ENCODE measurements at places on chromosomes 2 and 18.
A peak's percentile ranks its signal among the peaks of the same experiment; 100 is the strongest.

- no peak for DNase-seq
Measured at GRCh38 chr18:27704736-27705361, 472.1 kb downstream of the CDH2 start.

- peak; percentile 52 for DNase-seq
Measured at GRCh38 chr2:191204433-191204832, 40.8 kb upstream of the MYO1B start.

- peak; percentile 9 for DNase-seq
Measured at GRCh38 chr2:62787386-62787785, 81.9 kb downstream of the EHBP1 start.

- DNase-seq, result peak; percentile 69
Measured at GRCh38 chr2:204177977-204178522, 241.5 kb downstream of the ICOS start.

DNA sequence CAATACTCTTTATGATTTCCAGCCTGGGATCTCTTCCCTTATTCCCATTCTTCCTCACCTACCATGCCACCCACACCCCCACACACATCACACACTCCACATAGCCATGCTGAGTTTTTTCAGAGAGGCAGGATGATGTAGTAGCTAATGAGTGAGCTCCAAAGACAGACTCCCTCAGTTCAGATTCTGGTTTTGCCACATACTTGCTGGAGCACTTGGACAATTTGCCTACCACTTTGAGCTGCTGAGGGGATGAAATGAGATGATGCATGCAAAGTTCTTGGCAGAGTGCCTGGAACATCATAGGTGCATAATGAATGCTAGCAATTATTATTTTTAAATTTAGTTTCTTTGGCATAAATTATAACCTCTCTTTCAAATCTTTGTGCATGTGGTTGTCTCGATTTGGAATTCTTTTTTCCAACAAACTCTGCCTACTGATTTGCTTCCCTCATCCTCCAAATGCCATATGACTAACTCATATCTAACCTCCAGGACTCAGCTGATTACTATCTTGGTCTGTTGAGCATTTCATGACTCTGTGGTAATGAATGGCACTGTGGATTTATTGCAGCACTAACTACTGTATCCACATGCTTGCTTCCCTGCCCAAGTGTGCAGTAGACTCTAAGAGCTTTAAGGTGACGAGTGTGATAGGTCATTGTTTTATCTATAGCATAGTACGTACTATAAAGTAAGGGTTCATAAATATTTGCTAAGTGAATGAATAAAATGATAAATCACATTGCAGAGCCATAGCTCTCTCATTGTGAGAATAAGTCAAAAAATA is 99.1 kb downstream of the TACR1 start:
- no peak for DNase-seq

DNA sequence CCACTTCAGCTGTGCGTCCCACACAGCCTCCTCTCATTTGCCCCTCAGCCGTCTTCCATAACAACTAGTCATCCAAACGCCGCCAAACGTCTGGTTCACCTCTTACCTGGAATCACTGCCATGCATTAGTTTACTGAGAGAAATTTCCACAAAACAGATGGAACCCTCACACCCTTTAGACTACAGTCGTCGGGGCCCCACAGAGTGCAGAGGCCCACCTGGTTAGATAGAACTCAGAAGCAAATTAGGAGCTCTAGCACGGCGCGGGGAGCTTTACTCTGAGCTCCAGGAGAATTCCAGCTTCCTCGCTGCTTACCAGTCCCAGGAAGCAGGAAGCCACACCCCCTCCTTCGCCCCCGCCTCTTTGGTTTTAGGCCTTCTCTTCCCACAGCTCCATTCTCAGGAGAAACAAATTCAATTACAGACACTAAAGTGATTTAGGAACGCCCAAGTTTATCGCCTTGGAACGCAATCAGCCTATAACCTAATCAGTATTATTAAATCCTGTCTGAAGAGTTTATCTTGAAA is 9.4 kb downstream of the RNU2-63P start:
- DNase-seq, result no peak

DNA sequence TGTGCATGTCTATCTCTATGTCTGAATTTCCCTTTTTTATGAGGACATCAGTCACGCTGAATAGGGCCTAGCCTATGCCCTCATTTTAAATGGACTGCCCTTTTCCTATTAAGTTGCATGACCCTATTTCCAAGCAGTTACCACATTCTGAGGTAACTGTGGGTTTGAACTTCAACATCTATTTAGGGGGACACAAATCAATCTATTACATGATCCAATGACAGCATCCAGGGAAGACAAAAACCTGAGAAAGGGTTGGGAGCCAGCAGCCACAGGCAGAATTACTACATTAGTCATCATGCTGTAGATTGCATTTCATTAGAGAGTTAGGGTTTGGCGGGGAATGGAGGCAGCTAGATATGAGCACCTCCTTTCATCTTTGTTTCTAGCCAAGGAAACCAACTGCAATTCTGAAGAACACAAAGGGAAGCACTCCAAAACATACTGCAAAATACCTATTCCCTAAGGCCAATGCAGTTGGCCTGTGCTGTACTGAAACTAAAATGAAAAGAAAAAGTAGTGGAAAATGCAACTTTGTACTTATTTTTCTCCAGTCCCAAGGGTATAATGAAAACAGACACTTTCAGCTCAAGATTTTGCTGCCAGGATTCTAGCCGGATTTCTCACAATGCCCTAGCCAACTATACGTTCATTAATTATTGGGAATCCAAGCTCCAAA is 40.4 kb upstream of the C1D start:
- no peak for DNase-seq

GRCh38 chr18:11658019-11658418 is 31.0 kb upstream of the GNAL start:
- no peak for DNase-seq

GRCh38 chr2:75503048-75503607 is 57.6 kb downstream of the EVA1A start:
- no peak for DNase-seq

DNA sequence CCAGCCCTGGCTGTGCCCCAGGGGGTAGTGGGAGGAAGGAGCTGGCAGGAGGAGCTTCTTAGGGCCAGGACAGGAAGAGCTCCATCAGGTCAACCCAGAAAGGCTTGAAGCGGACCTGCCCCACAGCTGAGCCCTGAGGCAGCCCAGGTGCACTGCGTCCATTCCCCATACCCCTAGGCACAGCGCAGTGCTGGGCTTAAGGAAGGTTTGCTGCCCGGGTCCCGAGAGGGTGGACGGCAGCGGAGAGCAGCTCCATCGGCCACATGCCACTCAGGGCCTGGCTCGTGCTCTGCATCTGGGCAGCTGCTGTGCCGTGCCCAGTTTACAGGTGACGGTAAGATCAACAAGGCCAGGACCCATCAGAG is 26.4 kb downstream of the DNMT3A start:
- no peak for DNase-seq

DNA sequence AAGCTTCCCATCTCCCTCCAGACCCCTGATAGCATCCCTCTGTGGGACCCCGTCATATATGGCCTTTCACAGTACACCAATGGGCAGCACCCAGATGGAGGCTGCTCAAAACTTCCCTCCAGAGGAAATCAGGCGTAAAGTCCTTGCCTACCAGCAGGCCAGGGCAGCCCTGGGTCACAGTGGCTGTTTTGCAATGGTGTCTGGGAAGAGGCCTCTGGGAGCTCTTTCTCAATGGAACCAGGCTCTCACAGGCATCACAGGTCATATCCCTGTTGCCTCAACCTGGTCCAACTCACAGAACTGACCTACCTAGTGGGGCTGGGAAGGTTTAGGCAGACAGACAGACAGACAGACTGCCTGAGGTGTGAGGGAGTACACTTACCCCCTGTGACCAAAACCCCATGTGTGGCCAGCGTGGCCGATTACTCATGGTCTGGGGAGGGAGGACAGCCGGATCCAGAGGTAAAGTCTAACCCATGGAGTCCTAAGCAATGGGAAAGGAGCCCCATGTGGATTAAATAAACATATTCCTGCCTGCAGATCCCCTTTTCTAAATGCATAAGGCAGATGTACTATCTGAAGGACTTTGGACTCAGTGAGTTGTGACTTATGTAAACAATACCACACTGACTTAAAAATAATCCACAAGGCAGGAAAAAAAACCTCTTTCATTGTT is 58.2 kb downstream of the BCL2L11 start:
- DNase-seq, result no peak

DNA sequence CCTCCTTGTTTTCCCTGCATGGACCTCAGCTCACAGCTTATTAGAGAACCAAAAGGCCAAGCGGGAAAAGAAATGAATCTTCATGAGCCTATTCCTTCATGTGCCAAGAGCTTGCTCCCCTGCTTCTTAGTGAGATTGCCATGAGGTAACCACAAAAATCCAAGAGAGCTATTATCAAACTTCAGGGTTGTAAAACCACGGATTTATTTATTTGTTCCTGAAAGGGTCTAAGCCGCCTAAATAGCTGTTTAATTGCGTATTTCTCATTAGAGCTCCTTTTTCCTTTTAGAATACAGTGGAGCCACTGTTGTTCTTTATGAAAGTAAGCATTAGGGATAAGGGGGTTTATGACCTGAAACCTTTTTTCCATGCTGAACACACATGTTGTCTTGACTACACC is 58.0 kb downstream of the SRD5A2 start:
- no peak for DNase-seq

GRCh38 chr2:198615972-198616371 is 811.6 kb downstream of the PLCL1 start:
- DNase-seq, result no peak

DNA sequence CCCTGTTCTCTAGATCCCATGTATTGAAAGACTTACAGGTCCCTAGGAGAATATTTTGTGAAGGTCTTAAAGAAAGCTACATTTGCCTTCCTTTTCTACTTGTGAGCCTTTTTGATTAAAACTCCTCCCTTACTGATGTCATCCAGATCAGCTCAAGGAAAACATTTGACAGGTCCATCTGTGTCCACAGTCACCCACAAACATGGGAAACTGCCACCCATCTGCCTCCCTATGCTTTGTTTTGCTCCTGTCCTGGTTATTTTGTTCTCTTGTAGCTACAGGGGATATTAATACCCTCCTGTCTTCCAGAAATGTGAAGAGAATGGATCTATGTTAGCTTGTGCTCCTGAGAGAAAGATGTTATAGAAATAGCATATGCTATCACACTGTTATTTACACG is 203.6 kb upstream of the GALNT5 start:
- DNase-seq, result no peak

DNA sequence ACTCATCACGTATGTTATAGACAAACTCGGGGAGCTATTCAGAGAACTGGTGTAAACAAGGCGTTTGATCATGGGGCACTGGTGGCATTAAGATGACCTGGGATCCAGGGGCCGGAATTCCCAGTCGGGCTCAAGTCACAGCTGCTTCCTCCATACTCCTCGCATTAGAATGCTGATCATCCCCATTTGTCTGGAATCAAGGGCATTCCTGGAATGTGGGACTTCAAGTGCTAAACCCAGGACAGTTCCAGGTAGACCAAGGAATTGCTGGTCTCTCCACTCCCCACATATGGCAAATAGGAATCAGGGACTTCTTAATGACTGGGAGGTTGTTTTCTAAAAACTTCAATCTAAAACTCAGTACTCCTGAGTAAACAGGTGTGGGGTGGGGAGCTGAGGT is 355.7 kb upstream of the RAB6C start:
- no peak for DNase-seq

GRCh38 chr2:231926761-231927565 is 767 bp upstream of the NPPC start:
- no peak for DNase-seq

GRCh38 chr18:29726646-29727045 is 1315.9 kb downstream of the DSC3 start:
- no peak for DNase-seq

DNA sequence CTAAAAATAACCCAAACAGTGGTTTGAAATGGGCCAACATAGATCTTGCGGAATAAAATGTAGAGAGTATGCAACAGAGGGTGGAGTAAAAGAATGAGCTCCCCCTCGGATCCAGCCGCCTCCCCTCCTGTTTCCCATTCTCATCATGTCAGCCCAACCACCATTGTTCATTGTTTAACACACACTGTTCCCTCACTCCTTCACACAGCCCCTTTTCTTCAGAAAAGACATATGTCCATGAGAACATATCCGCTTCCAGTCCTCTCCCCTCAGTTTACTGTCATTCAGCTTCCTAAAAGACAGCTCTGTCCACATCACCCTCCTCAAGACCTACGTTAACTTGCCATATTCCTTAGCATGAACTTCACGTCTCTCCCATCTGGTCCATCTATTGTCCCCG is 62.9 kb upstream of the SERTAD2 start:
- DNase-seq, result no peak

- no peak for DNase-seq
Measured at GRCh38 chr2:76478266-76479035, 767.7 kb upstream of the GCFC2 start.

DNA sequence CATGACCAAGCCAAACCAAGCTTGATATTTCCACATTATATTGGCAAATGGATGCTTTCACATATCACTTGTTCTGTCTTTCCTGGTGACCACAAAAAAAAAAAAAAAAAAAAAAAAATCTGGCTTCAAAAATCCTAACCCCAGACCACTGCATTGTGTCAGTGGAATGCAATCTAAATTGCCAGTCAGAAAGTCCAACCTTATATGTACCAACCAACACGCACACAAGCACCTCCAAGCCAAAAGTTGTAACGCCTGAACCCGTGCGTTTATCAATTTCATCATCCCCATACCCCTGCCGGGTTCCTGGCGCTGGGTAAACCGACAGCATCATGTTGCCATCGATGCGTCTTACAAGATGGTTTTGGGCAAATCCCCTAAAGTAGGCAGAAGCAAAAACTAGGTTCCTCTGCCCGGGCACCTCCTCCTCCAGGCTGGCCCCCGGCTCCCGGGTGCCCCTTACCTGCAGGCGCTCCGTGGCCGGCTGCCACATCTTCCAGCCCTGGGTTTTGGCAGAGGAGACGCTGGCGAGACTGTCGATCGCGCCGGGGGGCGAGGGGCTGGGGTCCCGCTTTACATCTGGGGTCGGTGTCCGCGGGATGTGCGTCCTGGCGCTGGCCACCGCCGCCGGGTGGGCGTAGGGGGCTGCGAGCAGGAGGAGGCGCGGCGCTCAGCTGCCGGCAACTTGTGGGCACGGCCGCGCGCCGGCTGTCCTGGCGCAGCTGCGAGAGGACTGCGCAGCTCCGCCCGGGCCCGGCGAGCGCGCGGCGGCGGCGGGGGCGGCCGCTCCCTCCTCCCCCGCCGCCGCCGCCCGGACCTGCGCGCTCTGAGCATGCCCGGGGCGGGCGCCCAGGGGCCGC is at the start of gene PID1:
TSS of gene PID1 (minus strand) at position 737 of the 860 bp plus-strand sequence. CDS start at position 493, 244 bp downstream.
- no peak for DNase-seq

Measured in CD4-positive, alpha-beta T cell treated with Interleukin-10 for 1 hour (primary cell).